ENCODE measurements at places on chromosomes 6 and 20.

- DNase-seq, result peak; percentile 48
These were observed 148.3 kb downstream of the GPX5 start for GRCh38 chr6:28673787-28674671.

DNA sequence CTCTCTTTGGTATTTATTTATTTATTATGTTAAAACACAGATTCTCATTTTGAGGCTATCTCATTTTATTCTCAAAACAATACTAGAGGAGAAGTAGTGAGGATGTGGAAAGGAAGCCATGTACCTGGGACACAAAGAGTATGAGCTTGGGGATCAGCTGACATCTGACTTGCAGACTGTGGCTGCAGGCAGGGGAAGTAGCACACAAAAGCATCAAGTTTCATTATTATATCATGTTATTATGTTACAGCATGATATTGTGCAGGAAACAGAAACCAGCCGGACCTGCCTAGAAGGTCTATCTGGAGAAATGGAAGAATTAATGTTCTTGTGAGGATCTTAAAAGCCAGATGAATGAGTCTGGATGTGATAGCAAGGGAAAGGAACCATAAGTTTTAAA is 248.2 kb downstream of the KHDC1L start:
- DNase-seq, result no peak

DNA sequence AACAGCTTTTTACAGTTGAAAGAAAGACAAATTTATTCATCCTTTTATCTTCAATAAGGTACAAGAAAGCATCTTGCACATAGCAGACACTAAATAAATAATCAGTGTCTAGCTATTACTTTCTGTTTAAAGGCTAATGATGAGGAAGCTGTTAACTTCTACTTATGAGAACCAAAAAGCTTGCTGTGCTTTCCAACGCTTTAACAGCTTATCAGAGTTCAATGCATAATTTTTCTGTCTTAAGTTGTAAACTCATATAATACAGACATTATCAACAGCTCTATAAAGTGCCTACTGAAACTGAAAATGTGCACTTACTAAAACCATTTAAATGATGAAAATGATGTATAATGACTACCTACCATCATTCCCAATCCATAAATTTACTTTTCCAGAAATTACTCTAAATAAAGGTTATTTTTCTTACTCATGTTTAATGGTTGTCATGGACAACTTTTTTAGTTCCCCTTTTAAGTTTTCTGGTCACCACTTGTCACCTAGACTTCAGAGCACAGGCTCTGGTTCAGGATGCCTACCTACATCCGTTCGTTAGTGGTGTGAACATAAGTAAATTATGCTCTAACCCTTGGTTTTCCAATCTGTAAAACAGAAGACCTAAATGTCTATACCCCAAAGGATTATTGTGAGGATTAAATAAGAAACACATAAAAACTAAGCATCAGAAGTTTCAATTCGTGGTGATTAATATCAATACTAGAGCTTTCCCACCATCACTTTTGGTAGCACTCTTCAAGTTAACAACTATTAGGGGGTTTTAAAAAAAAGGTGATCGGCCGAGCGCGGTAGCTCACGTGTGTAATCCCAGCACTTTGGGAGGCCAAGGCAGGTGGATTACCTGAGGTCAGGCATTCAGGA is 8.0 kb downstream of the PNISR start:
- DNase-seq, result no peak

DNA sequence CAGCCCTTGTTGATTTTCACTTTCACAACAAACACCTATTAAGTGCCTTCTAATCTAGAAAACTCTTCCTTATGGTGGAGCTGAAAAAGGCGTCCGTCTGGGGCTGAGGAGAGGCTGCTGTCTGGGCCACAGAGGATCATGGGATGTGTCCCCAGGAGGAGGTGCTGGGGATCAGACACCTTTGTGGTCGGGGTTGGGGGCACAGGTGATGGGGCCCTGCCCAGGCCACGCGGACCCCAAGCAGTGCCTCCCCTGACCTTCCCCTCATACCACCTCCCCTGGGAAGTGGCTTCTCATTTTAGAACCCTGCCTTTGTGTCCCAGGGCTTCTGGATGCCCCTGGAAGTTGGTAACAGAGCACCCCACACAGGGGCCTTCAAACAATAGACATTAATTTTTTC is 41.1 kb downstream of the SUN5 start:
- no peak for DNase-seq

DNA sequence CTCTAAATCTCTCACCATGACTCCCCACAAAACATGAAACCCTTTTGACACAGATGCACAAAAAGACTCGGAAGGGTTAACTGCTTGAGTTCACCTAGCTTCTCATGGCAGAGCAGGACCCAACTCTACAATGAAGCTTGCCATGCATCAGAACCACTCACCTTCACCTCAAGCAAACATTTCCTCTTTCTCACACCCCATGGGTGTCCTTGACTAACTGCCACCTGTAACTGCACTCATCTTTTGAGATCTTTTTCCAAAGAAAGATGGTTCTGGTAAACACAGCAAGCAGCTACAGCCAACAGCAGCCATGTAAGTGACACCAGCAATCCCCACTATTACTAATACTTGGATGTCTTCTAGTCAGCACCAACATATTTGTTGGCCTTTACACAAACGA is 76.5 kb downstream of the EFHC1 start:
- no peak for DNase-seq

DNA sequence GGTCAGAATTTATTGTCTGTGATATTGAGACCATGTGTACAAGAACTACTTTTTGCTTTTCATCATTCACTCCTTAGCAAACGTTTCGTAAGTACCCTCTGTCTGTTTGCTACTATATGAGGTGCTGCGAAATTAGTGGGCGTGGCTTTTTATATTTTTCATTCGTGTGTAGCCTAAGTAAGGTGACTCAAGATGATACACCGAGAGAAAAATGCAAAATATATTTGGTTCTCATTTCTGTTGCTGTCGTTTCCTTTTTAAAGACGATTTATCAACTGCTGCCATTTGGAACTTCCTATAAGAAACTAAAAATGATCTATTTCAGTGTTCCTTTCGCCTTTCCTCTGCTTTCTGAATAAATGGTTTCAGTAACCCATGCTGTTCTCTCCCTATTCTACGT is 61.2 kb downstream of the VAPB start:
- no peak for DNase-seq

DNA sequence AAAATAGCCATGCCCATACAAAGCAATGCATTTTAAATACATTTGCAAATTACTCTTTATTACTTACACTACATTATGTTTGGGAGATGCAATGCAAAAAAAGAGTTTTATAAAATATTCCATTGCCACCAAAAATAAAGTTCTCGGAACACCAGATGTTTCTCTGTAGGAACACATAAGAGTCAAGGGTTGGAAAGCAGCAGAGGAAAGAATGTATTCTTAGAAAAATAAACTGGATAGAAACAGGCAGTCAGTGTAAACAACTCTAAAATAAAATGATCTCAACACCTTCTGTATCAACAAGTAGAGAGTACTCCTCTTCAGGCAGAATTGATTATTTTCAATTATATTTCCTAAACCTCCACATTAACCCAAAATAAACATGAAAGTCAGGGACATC is 28.1 kb downstream of the KIF13A start:
- no peak for DNase-seq

DNA sequence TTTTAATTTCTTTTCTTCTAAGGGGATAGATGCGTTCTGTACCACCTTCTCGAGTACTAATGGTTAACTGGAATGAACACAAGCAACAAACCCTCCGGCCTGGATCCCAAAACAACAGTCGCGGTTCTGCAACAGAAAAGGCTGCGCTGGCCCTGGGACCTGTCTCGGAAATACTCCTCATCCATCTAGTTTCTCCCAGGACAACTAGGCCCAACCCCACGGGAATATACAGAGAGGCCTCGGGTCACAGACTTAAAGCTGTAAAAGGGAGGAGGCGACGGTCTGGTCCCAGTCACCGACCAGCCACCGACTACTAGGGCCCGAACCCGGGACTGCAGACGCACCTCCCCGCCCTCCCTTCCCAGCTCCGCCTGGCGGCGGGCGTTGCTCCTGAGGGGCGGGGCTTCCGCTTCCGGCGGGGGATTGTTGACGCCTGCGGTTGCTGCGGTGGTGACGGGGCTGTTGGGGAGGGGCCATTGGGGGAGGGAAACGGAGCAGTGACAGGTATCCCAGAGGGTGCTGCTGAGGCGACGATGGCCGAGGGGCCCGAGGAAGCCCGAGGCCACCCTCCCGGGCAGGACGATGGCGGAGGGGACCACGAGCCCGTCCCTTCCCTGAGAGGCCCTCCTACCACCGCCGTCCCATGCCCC is at the start of gene FAM8A1:
Gene FAM8A1 (plus strand): TSS at position 426 of the 650 bp plus-strand sequence. CDS start 108 bp downstream, at position 534.
- DNase-seq, result peak; percentile 98

- no peak for DNase-seq
These were observed at the start of gene F13A1 for GRCh38 chr6:6319952-6320811. Gene F13A1 (minus strand): TSS chr6:6320662. CDS start chr6:6318664, 1,998 bp downstream.

GRCh38 chr6:24960991-24961475 is 25.3 kb upstream of the RIPOR2 start:
- no peak for DNase-seq

DNA sequence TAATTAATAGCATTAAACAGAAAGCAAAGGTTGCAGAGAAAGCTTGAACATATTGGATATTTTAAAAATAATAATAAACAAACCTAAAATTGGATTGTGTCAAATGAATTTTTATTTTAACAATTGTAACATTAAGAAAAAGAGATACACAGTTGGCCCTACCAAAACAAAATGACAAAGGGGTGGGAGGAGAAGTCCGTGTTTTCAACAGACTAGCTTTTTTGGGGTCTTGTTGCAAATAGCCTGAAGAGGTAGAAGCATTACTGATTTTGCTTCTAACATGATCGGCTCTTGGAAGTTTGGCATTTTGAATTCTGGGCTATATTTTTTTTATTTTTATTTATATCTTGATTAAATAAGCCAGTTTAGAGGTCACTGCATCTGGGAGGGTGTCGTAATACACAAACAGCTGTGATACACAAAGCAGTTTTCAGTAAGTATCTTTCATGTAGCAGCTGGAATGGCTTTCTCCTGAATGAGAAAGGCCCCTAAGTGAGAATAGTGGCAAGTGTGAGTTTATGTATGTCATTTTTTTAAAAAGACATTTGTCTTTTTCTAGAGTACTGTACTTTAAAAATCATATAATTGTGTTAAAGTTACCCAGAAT is 85.5 kb upstream of the ZNF217 start:
- DNase-seq, result no peak

DNA sequence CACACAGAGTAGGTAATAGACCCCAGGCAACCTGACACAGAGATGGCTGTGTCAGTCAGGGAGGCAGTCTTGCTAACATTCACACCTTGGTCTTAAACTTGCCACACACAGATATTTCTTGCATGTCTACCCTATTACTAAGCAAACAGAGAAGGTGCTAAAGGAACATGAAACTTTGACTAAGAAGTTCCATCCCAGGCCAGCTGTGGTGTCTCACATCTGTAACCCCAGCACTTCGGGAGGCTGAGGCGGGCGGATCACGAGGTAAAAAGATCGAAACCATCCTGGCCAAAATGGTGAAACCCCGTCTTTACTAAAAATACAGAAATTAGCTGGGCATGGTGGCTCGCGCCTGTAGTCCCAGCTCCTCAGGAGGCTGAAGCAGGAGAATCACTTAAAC is 222.4 kb upstream of the JARID2 start:
- DNase-seq, result no peak

DNA sequence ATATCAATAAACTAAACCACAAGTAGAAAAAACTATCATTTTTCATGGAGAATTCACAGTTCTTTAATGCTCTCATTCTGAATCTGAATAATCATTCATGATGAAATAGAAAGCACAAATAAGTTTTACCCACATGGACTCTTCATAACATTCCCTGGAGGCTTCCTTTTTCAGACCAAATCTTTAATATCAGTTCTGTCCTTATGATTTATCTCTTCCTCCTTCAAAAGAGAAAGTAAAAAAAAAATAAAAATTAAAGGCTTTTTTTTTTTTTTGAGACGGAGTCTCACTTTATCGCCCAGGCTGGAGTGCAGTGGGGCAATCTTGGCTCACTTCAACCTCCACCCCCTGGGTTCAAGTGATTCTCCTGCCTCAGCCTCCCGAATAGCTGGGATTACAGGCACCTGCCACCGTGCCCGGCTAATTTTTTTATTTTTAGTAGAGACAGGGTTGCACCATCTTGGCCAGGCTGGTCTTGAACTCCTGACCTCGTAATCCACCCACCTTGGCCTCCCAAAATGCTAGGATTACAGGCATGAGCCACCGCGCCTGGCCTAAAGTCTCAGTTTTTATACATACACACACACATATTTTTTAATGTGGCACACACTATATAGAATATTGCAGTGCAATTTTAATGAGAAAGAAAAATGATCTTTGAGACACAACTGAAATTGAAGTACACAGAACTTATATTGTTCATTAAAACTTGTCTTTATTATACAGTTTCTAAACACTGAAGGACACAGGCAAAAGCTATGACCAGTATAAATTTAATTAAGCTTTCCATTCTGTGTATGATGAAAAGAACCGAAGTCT is 31.9 kb upstream of the ZNF217 start:
- no peak for DNase-seq

DNA sequence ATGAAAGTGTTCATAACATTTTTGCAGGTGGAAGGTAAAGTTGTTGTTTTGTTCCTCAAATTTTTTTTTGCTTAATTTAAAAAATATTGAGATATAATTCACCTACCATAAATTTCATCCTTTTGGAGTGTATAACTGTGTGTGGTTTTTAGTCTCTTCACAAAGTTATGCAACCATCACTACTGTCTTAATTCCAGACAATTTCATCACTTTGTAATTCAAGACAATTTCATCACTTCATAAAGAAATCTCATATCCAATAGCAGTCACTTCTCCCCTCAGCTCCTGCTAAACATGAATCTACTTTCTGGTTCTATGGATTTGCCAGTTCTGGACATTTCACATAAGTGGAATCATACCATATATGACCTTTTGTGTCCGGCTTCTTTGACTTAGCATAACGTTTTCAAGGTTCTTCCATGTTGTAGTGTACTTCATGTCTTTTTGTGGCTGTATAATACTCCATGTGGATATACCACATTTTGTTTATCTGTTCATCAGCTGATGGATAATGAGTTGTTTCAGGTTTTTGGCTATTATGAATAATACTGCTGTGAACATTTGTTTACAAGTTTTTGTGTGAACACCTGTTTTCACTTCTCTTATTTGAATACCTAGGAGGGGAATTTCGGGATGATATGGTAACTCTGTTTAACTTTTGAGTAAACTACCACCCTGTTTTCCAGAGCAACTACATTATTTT is 18.8 kb downstream of the ZFAND3 start:
- no peak for DNase-seq

DNA sequence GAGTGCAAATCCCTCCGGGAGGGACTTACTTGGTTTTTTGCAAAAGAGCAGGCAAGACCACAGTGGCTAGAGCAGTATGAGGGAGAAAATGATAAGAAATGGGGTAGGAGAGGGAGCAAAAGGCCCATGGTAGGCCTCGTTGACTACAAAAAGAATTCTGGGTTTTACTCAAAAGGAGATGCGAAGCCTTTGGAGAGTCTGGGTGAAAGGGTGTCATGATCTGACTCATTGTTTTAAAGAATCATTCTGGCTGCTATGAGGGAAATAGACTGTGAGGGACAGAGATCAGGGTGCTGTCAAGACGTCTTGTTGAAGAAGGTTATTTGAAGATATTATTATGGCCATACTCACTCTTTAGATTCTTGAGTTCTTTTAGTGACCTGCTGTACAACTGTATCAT is 13.0 kb downstream of the TBC1D32 start:
- no peak for DNase-seq

GRCh38 chr20:48799328-48800105 is 28.3 kb downstream of the PREX1 start:
- DNase-seq, result no peak

Data from dorsolateral prefrontal cortex (tissue), 122 donors.